Stimulated activated CD8-positive, alpha-beta memory T cell treated with anti-CD3 and anti-CD28 coated beads, Interleukin-7, amount 100 ng/mL, for 4 hours (primary cell): ENCODE measurements at places on chromosomes 6 and 20.

- no peak for DNase-seq
Measured at GRCh38 chr20:36384022-36384619, 78.0 kb downstream of the DLGAP4 start.

DNA sequence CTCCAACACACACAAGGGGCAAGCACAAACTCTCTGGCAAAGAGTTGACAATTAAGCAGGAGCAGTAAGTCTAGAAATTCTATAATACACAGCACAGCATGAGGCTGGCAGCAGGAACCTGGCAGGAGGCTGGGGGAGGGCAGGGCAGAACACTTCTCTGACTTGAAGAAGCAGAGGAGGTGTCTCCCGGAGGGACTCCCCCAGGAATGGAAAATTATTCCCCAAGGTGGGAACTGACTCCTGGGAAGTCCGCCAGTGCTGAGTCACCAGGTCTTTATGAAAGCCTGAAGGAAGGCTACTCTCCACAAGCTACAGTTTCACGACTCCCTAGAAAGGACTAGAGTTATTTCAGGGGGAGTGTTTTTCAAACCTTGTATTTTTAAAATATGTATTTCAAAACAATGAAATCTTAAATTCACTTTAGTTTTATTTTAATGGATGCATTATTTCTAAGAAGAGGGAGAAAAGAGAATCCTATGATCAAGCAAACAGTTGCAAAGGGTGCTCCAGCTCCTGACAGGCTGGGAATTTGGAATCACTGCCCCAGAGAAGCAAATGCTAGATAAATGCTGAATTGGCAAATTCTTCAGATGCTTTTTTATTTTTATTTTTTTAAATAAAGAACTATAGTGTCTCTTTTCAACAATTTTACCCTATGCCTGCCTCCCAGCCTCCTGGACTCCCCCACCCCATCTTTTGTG is 192.8 kb downstream of the LY86 start:
- DNase-seq = no peak

- DNase-seq = no peak
Measured at GRCh38 chr6:74875193-74875592, 330.7 kb downstream of the COL12A1 start.

DNA sequence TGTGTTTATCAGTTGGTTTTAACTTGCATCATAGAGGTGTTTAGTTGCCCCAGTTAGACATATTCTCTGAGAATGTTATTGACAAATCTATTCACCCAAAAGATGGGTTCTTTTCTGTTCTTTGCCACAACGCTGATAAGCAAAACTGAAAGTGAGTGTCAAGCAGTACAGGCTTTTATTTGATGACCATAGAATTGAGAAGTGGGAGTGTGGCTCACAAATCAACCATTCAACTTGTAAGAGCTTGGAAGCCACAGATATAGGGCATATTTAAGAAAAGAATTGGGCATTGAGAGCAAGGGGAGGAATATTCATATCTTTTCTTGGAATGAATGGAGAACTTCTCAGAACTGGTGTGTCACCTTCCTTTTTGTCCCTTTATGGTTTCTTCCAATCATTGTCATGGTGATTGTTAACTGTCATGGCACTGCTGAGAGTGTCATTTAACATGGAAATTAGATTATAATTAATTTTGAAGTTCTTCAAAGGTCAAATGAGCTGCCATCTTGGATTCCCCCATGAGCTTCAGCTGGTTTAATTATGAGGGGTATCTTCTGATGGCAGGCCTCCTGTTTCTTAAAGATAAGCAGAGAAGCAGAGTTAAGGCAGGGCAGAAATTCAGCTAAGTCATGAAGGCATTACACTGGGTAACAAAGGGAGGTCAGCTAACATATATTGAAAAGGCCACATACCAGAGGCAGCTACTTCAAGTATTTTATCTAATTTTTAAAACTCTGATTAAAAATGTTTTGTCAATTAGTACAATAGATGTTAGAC is 254.0 kb upstream of the HTR1E start:
- DNase-seq = no peak

DNA sequence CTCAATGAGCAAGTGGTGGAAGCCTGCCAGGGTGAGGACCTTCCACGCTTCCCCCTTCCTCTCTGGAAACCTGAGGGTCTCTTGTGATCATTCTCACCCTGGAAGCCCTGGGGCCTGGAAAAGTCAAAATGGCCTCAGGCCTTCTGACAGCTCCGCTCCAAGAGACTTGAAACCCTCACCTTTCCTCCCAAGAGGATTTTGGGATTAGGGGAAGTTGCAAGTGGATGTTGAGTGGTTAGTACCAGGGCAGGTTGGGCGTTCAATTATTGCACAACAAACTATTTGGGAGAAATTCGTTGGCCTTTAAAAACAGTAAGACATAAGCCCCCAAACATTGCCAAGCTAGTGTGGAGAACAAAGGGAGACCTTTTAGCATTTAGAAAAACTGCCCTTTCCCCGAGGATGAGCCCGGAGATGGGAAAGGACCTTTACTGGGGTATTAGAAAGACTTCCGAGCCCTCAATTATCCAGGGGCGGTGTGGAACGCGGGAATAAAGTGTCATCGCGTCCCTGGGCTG is 4.7 kb downstream of the NKX2-2 start:
- DNase-seq = no peak

GRCh38 chr6:93059911-93060310 is 359.4 kb downstream of the EPHA7 start:
- DNase-seq = no peak

GRCh38 chr6:10528158-10528981 is 7.2 kb downstream of the GCNT2 start:
- DNase-seq = no peak

DNA sequence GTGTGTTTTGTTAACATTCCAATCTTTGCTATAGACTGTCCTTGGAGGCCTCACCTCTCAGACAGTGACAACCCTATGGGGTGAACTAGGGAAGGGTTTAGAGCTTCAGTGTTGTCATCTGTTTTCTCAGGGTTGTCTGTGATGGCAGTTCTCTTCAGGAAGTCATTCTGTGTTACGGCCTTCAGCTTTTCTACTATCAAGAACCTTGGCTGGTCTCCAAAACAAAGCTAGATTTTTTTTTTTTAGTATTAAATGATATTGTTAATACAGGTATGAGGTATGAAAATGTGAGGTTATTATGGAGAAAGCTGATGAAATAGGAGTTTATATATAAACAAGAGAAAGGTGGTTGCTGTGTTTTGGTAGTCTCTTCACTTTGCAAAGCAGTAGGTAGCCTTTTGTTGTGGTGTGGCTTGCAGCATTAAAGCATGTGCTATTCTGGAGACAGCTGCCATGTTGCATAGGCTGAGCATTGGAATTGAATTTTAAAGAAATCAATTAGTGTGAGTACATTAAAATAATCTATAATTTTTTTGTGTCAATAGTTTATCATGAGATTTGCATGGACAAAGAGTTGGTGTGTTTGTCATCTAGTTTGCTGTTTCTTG is 162.6 kb downstream of the CARMIL1 start:
- DNase-seq = no peak

GRCh38 chr6:57276946-57277345 is 40.5 kb upstream of the PRIM2 start:
- DNase-seq = no peak

DNA sequence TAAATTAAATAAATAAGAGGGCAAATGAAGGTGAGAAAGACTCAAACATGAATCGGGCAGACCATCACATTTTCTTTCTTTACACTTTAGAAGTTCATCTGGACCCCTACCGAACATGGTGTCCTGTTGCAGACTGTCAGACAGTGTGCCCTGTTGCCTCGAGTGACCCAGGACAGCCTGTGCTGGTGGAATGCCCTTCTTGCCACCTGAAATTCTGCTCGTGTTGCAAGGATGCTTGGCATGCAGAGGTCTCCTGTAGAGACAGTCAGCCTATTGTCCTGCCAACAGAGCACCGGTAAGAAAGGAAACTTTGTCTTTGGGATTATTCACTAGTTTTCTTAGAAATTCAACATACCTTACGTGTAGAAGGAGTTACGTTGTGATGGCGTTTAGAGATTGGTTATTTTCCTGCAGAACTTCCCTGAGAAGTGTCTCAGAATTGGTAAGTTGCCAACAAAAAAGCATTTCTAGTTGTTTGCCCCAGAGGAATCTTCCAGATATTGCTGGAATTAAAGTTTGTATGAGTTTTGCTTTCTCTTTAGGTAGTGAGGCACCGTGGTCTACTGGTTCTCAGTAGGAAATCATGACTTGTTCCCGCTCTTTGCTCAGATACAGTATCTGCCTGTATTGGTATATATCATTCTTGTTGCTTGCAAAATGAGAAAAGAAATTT is 70.1 kb downstream of the RNF144B start:
- DNase-seq = no peak

GRCh38 chr6:16681260-16681873 is 79.9 kb downstream of the ATXN1 start:
- DNase-seq = no peak

GRCh38 chr6:92174398-92175073 is 1244.8 kb downstream of the EPHA7 start:
- no peak for DNase-seq

DNA sequence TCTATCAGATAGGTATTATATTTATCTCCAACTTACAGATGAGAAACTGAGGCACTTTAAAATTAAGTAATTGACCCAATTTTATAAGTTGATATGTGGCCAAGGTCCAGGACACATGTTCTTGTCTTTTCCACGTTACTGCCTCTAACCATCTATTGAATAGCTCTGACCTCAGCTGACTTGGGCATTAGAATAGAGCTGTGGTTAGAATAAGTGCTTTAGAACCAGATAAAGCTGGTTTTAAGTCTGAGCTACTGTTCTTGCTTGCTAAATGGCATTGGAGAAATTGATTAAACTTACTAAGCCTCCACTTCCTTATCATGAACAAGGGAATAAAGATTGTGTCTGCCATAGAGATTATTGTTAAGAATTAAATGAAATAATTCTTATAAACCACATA is 147.8 kb upstream of the DTNBP1 start:
- no peak for DNase-seq

DNA sequence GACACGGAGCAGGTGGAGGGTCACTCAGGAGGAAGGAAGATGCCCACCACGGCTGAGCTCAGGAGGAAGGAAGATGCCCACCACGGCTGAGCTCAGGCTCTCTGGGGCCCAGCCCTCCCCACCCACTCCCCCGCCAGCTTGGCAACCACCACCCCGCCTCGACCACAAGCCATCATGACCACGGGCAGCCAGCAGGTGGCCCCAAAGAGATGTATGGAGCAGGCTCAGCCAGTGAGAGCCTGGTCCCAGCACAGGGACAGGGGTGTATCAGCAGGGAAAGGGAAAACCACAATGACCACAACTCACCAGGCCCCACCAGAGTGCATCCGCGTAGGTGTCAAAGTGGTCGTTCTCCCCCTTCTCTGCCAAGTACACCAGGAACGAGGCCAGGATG is 30.4 kb downstream of the KCNQ2 start:
- DNase-seq = peak; percentile 50

- DNase-seq = no peak
Measured at GRCh38 chr6:156832231-156832647, 55.1 kb downstream of the ARID1B start.

GRCh38 chr6:153059311-153059710 is 56.8 kb upstream of the MTRF1L start:
- no peak for DNase-seq

DNA sequence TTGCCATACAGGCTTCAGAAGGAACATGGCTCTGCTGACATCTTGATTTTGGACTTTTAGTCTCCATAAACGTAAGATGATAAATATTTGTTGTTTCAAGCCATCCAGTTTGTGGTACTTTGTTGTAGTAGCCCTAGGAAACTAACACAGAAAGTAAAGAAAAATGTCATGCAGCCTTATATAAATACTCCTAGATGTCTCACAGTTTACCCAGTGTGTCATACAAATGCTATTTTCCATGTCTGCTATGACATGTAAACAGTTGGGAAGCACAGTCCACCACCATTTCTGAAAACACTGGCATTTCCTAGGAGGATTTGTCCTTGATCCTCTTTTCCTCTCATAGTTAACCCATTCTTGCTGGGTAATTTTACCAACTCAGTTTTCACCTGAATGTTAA is 30.6 kb upstream of the ME1 start:
- DNase-seq = no peak

DNA sequence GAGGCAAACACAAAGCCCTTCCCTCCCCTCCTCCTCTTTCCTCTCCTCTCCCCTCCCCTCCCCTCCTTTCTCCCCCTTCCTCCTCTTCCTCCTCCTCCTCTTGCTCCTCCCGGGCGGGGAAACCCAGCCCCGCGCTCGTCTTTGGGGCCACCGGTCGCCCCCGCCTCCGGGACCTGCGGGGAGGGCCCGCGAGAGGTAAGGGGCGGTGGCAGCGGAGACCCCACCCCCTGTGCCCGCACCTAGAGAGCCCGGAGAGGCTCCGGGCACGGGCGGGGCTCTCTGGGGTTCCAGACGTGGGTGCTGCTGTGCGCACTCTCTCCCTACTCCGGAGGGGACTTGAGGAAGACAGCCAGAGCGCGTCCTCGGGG is at the start of gene RIN2:
TSS of gene RIN2 (plus strand) at position 126 of the 368 bp plus-strand sequence. CDS start 131,344 bp downstream, outside the sequence.
- DNase-seq = no peak

DNA sequence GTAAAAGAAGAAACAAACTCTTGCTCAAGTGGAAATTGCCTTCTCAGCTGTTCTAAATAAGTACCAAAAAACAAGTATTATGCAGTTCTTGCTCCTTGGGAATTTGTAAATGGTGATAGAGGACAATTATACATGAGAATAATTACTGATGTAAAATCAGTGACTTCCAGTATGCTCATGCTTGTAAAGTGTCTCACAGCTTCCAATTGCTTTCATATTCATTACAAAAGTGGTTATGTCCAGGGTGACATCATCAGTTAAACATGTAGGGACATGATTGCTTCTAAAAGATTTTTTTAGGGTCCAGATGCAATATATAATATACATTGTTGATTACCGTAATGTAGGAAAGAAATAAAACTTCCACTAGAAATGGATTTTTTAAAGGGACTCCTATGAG is 122.8 kb upstream of the B3GAT2 start:
- no peak for DNase-seq

DNA sequence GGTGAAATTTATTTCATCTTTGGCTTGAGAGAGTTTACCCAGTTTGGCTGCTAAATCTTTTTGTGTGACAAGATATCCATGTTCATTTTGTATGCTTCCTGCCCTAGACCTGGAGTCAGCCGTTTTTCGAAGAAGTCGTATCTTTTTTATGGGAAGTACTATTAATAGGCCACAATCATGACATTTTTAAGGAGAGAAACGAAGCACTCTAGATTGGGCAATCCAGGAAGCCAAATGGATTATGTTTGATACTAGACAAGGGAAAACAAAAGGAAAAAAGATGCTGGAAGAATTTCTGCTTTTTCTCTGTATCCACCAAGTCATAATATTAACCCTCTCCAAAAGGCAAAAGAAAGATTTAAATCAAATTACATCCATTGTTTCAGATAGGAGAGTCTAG is 214.6 kb downstream of the HDGFL1 start:
- DNase-seq = no peak

- DNase-seq = no peak
Measured at GRCh38 chr6:22363714-22364239, 66.9 kb upstream of the PRL start.

GRCh38 chr6:154998855-154999254 is 3.7 kb downstream of the TIAM2 start:
- DNase-seq = no peak

GRCh38 chr6:10276106-10276505 is 138.8 kb downstream of the TFAP2A start:
- DNase-seq = no peak

GRCh38 chr6:84774157-84774984 is 10.0 kb upstream of the TBX18 start:
- no peak for DNase-seq
